ENCODE measurements at places on chromosomes 6 and 20.
A peak's percentile ranks its signal among the peaks of the same experiment; 100 is the strongest.

DNA sequence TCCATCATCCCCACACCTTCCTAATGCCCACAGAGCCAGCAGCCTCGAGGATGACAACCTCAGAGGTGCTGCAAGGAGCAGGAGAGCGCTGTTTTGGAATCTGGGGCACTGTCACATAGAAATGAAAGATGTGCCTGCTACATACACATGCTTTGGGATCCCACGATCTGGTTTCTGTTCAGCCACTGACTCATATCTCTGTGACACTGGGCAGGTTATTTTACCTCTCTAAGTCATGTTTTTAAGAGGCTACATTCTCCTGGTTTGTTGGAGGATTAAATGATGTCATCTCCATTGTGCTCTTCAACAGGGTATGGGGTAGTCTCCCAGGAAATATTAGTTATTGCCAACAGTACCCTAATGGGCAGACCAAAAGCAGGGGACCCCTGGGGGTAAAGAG is 32.6 kb upstream of the TAB2 start:
- peak; percentile 39 for DNase-seq

GRCh38 chr6:13375360-13375878 is 47.1 kb upstream of the TBC1D7 start:
- peak; percentile 73 for DNase-seq

- no peak for DNase-seq
Observed at GRCh38 chr6:90227673-90228072, 69.0 kb downstream of the BACH2 start.

- DNase-seq: no peak
Observed at GRCh38 chr6:6397842-6398241, 77.4 kb upstream of the F13A1 start.

- no peak for DNase-seq
Observed at GRCh38 chr20:54549658-54550326, 74.4 kb downstream of the DOK5 start.

- peak; percentile 55 for DNase-seq
Observed at GRCh38 chr20:48818481-48818987, 9.3 kb downstream of the PREX1 start.

DNA sequence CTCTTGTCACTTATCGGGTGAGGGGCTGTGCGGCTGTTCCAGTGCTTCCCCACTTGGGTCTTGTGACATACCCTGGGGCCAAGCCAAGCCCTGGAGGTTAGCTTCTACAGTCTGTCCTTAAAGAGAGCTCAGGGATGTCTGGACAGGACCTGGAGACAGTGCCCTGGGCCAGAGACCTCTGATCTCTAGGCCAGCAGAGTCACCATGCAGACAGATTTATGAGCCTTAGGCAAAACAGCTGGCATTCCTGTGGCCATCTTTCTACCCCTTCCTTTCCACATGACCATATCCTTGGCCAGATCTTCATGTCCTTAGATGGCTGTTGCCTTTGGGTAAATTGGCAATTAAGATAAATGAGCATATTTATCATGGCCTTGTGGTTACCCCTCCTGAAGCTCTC is 678.6 kb downstream of the MAFB start:
- DNase-seq: no peak

- DNase-seq: no peak
Observed at GRCh38 chr6:130933712-130934200, 106.5 kb downstream of the SMLR1 start.

- DNase-seq: no peak
Observed at GRCh38 chr6:122722746-122723145, 56.8 kb upstream of the FABP7 start.

- no peak for DNase-seq
Observed at GRCh38 chr20:10367693-10367942, 66.4 kb downstream of the MKKS start.

- DNase-seq: no peak
Observed at GRCh38 chr20:18678549-18679419, 90.9 kb downstream of the DTD1 start.

- no peak for DNase-seq
Observed at GRCh38 chr20:58003525-58003924, 224.9 kb downstream of the ANKRD60 start.

GRCh38 chr6:15408758-15409157 is 162.9 kb downstream of the JARID2 start:
- DNase-seq: no peak

- DNase-seq: peak; percentile 27
Observed at GRCh38 chr6:84017709-84018452, 15.7 kb upstream of the MRAP2 start.

DNA sequence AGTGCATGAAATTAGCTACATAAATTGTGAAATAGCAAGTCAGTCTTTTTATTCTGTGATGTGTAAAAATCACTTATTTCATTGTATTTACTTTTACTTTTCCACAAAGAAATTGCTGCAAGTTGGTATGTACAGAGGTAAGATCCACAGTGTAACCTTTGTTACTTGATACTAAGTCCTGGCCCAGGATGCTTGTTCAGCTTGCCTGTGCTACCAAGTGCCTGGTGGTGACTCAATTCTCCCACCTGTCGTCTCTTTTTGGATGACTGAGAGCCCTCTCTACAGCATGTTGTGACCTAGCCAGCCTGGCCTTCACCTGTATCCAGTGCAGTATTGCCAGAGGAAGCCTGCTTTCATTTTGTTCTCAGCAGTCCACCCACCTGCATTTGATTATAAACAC is 54.9 kb downstream of the ANKRD6 start:
- no peak for DNase-seq

GRCh38 chr20:8807480-8808201 is 261.2 kb upstream of the PLCB4 start:
- no peak for DNase-seq

DNA sequence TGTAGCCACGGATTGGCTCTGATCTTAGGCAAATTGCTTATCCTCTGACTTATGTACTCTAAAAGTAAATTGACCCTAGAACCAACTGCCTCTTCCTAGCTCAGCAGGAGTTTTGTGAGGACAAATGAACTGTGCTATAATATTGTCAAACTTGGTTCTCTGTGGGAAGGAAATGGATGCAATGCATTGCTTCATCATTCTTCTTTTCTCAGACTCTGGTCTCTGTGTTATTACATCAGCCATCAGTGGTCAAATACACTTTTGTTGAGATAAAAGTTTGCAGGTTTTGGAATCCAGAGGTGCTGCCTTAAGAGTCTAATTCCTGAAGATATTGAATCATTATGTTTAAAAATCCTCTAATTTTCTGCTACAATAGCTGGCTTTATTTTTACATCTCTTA is 64.9 kb downstream of the SLC24A3 start:
- no peak for DNase-seq
